ENCODE measurements at places on chromosomes 16 and 17.

- no peak for DNase-seq
Measured at GRCh38 chr16:9864461-9864860, 317.8 kb downstream of the GRIN2A start.

DNA sequence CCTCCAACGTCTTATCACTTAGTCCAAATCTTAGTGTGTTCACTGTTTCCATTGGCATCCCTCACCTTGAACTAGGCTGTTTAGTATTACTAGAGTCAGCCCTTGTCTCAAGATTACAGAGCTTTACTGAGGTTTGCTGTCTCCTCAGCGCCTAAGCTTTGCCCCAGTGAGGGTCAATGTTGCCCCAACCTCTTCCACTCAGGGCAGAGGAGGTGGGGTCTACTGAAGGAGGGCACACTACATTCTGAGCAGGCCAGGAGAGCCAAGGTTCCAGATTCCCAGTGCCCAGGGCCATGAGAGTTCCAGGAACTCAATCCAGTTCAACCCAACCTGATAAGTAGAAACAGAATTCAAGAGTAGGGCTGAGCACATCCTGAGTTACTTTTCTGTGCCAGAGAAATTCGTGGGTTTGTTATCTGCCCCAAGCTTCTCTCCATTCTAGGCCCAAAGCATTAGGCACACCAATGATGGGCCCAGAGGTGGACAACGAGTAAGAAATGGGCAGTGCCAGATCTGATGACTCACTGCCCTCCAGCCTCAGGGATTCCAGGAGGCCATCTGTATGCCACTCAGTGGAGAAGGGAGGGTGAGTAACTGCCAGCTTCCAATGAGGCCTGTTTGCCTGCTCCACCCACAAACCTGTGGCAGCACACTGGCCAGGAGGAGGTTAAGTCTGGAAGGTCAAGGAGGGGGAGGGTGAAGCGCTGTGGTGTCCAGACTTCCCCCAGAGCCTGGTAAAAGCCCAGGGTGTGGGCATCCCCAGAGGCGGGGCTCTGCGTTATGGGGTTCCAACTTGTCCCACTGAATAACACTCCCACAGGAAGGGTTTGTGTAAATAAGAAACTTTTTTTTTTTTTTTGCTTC lies 8.2 kb downstream of the TUBG2 start:
- DNase-seq: peak; percentile 77

GRCh38 chr17:32142857-32143526 lies 690 bp downstream of the RHOT1 start:
- peak; percentile 93 for DNase-seq

GRCh38 chr16:58152246-58152868 lies 23.2 kb upstream of the CFAP20 start:
- no peak for DNase-seq

- DNase-seq: no peak
Measured at GRCh38 chr17:37546302-37546701, 56.6 kb downstream of the DUSP14 start.

GRCh38 chr16:68834550-68834949 lies 8.8 kb upstream of the TANGO6 start:
- DNase-seq: no peak

DNA sequence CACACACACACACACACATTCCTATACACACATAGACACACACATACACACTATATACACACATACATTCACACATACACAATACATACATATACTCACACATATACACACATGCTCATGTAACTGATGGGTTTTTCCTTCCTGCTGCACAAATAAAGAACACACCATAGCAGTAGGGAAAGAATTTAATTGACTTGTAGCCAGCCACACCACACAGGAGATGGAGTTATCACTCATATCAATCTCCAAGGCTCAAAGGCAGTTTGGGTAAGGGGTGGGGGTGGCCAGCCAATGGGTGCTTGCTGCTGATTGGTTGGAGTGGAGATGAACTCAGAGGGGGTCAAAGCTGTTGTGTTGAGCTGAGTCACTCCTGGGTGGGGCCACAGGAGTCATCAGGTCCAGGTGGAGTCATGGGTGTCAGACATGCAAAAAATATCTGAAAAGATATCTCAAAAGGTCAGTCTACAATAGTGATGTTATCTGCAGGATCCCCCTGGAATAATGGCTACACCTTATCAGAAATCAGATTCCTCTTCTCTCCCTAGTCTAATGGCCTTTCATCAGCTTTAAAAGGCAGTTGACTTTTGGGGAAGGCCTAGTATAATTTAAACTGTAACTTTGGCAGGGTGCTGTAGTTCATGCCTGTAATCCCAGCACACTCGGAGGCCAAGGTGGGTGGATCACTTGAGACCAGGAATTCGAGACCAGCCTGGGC lies 46.1 kb downstream of the WSB1 start:
- no peak for DNase-seq

DNA sequence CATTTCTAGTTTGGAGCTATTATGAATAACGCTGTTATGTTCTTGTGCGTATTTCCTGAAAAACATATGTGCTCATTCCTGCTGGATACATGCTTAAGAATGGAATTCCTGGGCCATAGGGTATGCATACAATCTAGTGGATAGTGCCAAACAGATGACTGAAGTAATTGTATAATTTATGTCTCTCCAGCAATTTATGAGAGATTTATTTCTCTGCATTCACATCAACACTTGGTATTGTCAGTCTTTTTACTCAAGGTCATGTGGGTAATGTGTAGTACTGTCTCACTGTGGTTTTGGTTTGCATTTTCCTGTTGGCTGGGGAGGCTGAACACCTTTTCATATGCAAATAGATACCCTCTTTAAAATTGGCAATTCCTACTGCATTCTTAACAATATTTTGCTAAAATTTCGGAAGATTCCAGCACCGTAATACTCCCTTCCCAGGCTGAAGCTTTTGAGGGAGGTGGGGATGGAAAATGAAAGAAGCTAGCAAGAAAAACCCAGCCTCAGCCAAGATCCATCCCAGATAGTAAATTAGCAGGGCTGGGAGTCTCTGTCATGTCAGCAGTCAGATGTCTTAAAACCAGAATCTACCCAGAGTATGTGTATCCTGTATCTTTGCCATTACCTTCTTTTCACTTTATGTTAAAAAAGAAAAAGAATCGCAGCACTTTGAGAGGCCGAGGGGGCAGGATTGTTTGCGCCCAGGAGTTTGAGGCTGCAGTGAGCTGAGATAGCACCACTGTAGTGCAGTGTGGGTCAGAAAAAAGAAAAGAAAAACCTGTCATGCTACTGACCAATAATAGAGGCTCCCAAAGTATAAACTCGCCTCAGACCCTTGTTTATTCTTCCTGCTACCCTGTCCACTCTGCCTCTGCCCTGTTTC lies 204.9 kb downstream of the LGALS9B start:
- no peak for DNase-seq

DNA sequence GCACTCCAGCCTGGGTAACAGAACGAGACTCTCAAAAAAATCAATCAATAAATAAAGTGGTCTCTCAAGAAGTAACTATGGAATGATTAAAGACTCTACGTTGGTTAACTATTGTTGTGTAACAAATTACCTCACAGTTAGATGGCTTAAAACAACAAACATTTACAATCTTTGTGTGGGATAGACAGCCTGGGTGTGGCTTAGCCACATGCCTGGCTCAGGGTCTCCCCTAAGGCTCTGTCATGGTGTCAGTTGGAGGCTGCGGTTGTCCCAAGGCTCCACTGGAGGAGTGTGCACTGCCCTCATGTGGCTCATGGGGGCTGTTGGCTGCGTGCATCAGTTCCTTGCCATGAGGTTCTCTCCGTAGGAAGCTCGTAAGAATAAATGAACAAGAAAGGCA lies 294.5 kb downstream of the SNX29 start:
- DNase-seq: no peak

DNA sequence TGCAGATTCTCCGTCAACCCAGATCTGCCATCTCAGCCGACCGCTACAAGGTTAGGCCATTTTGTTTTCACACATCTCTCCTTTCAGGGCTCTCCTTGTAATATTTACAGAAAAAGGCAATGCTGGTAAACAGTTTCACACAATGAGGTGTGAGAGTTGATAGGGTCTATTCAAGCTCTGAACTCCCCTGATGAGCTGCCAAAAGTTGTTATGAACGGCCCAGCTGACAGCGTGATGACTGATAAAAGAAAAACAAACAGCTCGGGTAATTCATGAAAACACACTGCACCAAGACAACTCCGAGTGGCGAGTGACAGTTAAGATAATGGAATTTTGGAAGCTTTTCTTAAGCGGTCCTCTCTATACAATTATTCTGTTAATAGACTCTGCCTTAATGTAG lies 68.1 kb upstream of the IRX5 start:
- DNase-seq: no peak

DNA sequence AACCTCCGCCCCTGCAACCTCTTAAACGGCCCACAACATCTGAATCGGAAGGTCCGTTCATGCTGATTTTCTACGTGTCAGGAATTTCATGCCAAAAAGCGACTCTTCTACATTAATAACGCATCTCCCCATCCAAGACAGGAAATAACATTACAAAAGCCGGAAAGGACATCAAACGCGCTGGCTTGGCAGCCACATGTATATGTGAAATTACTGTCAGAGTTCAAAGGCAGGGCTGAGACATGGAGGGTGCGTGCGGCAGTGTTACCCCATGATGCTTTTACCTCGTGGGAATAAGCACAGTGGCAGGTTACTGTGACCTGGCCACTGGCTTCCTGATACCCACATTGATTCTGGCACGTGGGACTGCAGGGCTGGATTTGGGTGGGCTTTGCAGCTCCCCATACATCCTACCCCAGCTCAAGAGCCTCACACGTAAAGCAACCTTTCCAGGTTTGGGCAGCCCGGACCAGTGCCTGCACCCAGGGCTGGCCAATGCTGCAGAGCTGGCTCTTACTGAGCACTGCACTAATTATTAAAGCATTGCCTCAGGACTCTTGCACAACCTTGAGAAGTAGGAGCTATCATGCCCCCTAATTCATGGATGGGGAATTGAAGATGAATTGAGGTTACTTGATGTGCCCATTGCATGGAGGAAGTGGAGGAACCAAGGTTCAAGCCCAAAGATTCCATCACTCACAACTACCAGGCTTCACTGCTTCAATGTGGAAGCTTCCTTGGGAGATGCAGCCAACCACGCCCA lies 120.6 kb upstream of the FOXF1 start:
- DNase-seq: no peak

DNA sequence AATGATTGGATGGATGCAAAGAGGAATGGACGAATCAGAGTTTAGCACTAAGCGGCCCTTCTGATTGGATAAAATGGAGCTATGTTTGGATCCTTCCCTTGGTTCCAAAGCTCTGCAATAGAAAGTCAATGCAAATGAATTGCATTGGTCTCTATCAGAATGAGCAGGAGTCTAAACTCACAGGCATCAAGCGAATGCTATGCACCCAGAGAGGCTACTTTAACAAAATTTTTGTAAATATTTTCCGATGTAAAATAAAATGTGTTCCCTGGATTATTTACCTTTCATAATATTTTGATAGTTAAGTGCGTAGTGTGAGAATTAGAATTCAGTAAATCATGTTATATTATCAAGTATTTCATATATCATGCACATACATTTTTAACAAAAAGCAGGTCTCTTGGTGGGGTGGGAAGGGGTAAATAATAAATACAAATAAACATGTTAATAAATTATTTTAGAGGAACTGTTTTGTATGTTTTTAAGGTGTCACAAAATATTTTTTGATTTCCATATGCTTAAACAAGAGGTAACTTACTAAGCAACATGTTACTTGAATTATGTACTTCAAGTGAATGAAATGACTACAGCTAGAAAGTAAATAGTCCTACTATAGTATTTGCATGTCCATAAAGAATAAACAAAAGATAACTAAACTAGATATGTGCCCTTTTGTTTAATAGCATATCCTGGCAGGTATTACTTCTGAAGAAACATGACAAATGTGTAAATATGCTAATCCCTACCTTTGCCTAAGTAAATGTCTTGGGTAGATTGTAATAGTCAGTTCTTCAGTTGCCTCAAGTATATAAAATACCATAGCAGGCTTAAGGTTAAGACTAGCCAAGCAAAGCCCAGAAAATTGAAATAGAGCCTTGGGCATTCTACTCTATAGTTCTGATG lies 4.4 kb upstream of the UNK start:
- DNase-seq: no peak

DNA sequence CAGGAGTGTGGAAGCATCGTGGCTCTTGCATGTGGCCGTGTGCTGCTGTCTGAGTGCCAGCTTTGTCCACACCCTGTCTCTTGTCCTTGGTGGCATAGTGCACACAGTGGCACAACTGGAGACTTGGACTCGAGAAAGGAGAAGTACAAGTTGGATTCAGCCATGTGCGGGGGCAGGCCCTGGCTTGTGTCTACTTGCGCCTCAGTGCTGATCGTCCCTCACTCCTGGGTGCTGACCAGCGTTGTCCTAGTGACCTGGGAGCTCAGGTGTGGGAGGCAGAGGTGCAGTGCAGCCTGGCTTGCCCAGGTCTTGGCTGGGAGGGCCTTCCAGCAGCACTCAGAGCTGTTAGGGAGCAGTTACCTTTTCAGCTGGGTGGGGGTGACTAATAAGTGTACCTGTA lies 20.6 kb downstream of the MPRIP start:
- no peak for DNase-seq

GRCh38 chr17:34840750-34841149 lies 120.5 kb downstream of the CCT6B start:
- no peak for DNase-seq

DNA sequence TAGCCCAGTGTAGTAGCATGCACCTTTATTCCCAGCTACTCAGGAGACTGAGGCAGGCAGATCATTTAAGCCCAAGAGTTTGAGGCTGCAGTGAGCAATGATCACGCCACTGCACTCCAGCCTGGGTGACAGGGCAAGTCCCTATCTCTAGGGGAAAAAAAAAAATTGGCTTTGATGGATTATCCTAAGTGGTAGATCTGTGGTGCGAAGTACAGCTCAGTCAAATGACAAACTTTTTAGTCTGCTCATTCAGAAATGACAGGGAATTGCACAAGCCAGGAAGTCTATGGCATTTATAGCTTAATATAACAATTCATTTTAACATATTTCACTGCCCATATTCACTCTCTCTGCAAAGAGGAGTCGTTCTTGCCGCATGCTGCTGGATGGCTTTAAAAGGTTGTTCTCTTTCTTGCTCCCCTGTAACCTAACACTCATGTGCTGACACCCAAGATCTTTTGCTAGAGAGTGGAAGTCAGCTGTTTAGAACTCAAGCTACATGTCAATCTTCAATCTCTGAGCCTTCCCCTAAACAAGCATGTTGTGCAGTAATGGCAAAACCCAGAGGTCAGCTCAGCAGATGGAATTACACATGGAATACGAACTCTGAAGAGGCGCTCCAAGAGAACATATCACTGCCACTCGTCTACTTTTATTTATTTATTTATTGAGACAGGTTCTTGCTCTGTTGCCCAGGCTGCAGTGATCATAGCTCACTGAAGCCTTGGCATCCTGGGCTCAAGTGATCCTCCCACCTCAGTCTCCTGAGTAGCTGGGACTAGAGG lies 32.8 kb downstream of the RNF157 start:
- no peak for DNase-seq

- no peak for DNase-seq
Measured at GRCh38 chr16:83959656-83960434, 6.8 kb downstream of the OSGIN1 start.

GRCh38 chr16:72397876-72398275 lies 225.9 kb upstream of the PMFBP1 start:
- no peak for DNase-seq

- DNase-seq: no peak
Measured at GRCh38 chr16:87924041-87924810, 12.1 kb downstream of the CA5A start.

- DNase-seq: peak; percentile 49
Measured at GRCh38 chr16:74635303-74635702, 28.4 kb upstream of the GLG1 start.

- no peak for DNase-seq
Measured at GRCh38 chr17:48890086-48890485, 2.5 kb upstream of the ATP5MC1 start.
